ENCODE measurements at places on chromosomes 5 and 9.

- peak; percentile 38 for DNase-seq
Observed at GRCh38 chr5:148776780-148777179, 49.6 kb upstream of the ADRB2 start.

- no peak for DNase-seq
Observed at GRCh38 chr9:130308081-130308571, 42.6 kb downstream of the HMCN2 start.

- DNase-seq: no peak
Observed at GRCh38 chr5:146410272-146410671, 36.9 kb upstream of the TCERG1 start.

DNA sequence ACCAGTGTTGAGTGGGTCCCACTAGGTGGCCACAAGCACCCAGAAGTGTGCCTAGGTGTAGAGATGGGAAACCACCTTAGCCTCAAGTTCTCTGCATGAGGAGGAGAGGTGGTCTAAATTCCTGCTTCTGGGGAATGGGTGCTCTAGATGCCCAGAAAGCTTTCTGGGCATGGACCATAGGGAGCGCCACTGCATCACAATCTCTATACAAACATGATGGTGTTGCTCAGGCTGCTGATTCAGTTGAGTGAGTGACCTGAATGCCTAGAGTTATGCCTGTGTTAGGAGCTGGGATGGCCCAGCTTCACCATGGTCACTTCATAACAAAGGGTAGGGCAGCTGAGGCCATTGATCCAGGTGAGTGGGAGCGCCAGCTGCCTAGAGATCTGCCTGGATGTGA, 667.9 kb upstream of the ARRDC3 start:
- DNase-seq: no peak

DNA sequence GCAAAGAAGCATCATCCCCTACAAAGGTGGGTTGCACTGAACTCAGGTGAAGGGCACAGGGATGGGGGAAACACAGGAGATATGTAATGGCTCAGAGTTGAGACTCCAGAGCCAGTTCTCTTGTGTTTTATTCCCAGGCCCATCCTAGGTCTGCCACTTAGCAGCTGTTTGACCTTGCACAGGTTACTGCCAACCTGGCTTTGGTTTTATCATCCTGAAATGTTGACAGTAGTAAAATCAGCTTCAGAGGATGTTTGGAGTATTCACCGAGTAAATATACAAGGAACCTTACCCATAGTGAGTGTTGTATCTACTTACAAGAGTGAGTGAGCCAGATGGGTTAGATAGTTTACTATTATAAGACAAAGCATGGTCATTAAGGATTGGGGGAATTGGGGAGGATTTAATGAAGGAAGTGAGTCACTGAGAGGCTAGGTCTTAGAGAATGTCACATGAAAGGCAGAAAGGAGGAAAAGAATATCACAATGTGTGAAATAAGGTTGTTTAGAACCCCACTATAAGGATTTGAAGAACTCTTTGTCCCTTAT, 141.3 kb downstream of the MAN2A1 start:
- no peak for DNase-seq

- DNase-seq: no peak
Observed at GRCh38 chr5:143685246-143685815, 126.6 kb upstream of the HMHB1 start.

GRCh38 chr9:125393426-125393825, 131.8 kb downstream of the GAPVD1 start:
- no peak for DNase-seq

- DNase-seq: no peak
Observed at GRCh38 chr9:37341704-37342103, 80.8 kb upstream of the GRHPR start.

- DNase-seq: no peak
Observed at GRCh38 chr5:150234576-150235499, 45.0 kb downstream of the SLC6A7 start.

DNA sequence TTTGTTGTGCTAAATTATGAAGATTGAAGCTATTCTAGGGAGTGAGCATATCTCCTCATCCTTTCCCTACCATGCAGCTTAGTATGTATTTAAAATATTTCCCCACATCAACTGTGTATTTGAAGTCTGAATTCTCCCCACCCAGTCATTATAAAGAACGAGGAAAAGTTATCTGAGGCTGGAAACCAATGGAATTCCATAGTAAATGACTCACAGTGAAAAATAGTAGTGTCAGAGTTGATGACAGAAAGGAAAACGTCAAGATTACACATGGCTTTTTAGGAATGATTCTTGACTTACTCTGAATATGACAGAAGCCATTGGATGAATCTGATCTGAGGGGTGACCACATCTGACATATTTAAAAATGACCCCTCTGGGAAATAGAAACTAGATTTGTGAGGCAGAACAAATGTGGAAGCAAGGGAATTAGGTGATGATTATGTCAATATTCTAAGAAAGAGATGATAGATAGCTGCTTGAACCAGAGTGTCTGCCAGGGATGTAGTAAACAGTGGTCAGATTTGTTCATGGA, 1768.9 kb upstream of the CDH9 start:
- DNase-seq: no peak

DNA sequence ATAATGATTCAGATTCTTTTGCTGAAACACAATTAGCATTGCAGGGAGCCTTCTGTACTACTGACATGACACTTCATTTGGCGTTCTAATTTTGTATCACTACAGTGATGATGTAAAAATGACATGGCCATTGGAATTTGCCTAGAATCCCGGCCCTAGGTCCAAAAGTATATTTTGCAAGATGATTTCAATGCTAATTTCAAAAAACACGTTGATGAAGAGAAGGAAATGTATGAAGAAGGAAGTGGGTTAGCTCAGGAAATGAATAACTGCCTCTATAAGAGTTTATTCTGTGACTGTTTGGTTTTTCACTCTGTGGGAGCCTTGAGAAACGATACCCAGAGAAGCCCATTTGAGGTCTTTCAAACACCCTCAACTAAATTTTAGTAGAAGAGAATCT, 59.3 kb downstream of the OSTF1 start:
- no peak for DNase-seq

- DNase-seq: peak; percentile 65
Observed at GRCh38 chr9:136327304-136327974, at the start of gene GPSM1. GPSM1 (plus strand) TSS chr9:136327539; CDS start chr9:136327696, 157 bp downstream.

- no peak for DNase-seq
Observed at GRCh38 chr9:9177081-9177480, 1377.5 kb upstream of the DMAC1 start.

GRCh38 chr5:59296317-59297264, 596.9 kb downstream of the PDE4D start:
- DNase-seq: no peak

All from activated T-cell treated with anti-CD3 and anti-CD28 coated beads, Interleukin-2, amount 50 U/mL, for 72 hours (primary cell).